GM23338 (cell line): ENCODE measurements at places on chromosomes 7 and 10.
A peak's percentile ranks its signal among the peaks of the same experiment; 100 is the strongest.

DNA sequence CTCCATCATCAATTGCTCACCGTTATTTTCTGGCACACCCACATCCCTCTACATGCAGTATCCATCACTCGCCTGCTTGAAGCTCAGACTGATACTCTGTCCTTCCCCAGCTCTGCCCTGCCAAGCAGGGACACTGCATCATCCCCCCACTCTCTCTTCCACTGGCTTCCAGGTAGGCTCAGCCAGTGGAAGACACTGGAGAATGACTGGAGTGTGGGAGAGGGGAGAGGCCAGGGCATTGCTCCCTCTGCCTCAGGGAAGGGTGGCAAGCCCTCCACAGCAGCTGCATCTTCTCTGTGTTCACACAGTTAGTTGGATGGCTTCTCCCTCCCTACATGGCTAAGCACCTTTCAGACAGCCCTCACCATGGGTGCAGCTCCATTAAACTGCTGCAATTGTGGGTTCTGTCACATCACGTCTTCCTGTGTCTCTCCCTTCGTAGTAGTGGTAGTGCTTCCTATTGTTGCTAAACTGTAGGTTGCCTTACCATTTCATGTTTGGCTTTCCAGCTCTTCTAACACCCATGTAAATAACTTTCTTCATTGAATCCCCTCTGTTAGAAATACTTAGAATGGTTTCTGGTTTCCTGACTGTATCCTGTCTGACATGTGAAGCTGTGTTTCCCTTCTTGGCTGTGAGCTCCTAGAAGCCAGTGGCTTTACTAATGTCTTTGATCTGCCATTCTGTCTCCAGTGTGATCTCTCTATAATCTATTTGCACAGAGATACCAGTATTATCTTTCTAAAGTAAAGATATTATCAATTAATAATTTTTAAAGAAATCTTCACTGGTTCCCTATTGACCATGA lies 483.7 kb upstream of the LRRN3 start:
- DNase-seq = no peak

- no peak for DNase-seq
Measured at GRCh38 chr10:106387063-106387462, 777.4 kb downstream of the SORCS1 start.

GRCh38 chr7:150994141-150994837 lies 3.5 kb downstream of the NOS3 start:
- DNase-seq = peak; percentile 18

DNA sequence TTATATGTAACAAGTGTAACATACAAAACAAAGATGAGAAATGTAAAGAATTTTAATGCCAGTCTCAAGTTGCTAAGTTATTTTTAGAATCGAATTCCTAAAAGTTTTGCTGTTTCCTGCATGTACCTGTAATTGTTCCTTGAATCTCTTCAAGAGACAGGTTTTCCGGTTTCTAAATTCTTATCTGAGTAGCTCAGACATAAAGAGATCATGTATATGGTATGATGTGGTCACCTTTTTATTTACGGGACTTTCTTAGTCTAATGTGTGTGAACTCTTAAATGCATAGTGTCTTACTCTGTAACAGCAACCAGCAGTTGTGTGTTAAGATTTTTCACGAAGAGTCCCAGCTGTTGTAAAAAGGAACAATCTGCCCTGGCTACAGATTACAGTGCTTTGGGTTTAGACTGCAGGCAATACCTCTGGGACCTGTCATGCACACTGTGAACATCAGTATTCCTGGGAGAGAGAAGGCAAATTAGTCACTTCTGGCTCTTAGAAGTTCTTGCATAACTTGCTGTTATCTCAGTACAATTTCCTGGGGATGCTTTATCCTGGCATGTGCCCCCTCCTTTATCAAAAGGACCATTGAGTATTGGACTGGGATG lies 263.4 kb downstream of the BICC1 start:
- DNase-seq = peak; percentile 31

DNA sequence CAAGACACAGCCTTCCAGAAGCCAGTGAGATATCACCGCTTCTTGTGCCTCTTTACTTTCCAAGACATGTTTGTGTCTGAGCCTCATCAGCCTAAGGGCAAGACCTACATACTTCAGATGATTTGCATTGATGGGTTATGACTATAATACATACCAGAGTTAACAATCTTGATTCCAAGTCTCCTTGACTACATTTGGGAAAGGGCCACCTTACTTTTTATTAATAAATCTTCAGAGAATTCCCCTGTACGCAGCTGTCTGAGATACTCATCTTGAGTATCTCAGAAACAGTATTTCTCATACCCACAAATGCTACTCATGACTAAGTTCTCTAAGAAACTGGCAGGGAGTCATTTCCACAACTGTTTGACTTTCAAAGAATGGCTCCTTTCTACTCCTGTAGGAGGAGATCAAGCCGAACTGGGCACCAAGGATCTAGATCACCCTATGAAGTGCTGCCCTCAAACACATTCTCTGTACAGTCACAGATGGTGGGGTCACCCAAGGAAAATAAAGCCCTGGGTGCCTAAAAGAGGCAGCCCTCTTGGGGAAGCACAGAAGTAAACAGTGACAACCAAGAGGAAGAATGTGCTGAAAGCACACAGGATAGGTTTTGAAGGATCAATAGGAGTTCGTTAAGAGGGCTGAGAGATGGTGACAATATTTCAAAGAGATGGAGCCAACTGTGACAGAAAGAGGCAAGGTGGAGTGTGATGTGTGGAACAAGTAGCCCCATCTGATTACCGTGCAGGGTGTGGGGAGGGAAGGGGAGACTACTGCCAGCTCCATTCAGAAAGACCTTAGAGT lies 138.9 kb downstream of the JAZF1 start:
- no peak for DNase-seq

DNA sequence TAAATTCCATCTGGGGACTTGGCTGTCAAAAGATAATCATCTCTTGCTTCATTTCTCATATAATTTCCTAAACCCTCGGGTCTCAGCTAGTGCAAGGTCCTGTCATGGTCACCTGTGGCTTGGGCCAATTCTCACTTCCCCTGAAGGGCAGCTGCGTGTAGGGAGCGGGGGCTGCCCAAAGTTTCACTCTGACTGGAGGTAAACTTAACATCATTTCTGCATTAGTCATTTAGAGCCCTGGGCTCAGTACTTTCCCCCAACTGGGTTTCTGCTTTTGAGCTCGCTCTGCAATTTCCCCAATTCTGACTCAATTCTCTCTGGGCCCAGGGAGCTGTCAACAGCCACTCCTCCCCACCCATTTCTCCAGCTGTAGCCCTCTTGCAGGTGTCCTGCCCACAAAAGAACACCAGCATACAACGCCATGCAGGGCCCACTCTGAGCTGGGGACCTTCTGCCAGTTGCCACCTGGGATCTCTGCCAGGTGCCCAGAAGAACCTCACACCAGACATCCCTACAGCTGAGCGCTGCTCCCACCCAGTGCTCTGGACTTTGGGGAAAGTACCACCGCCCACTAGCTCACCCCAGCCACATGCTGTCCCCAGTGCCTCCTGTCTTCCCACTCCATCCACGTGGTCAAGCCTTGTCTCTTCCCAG lies 37.9 kb downstream of the VOPP1 start:
- no peak for DNase-seq

DNA sequence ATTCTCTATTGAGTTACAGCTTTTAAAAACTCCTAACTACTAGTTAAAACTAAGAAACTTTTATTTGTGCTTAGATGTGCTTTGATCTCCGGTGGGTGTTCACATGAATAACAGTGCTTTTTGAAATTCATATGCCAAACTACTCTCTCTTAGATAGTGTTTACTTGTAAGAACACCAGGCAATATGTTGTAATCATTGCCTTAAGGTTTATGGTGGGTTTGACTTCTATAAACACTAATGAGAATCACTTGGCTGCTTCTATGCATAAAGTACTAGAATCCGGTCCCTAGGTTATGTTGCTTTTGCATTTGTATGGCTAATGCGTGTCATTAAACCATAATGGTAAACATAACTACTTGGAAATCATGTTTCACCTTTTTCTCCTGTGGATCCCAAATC lies 203.9 kb upstream of the VSTM2A start:
- DNase-seq = no peak

DNA sequence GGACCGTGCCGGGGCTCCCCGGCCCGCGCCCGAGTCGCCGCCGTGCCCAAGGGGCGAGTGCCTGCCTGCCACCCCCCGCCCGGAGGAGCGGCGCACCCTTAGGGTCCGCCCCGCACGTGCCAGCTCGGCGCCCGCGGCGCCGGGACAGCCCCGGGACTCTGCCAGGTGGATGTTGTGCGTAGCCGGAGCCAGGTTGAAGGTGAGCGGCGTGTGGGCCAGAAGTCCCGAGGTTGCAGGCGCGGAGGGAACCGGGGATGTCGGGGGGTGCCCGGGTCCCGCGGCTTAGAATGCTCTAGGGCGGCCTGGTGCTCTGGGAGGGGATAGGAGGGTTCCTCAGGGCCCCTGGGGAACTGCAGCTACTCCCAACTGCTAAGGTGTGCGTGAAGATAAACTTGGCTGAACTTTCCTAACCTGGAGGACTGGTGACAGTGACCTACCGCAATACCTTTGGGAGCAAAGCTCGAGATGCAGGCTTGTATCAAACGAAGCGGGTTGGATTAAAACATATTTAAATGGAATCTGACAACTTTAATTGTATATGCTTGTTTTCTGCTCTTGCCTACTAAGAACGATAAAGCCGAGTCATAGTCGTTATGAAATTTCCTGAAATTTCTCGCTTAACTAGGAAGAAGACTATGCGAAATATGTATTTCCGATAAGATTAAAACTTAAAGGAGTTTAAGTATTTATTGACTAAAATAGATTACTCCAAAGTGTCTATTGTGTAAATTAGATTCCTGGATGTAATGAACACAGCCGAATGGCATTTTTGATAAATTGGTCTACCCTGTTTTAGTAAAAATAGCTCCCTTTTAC lies at the start of gene CUX1:
Gene CUX1 (plus strand): TSS at position 156 of the 816 bp plus-strand sequence. CDS start 14 bp downstream, at position 170.
- DNase-seq = peak; percentile 62

DNA sequence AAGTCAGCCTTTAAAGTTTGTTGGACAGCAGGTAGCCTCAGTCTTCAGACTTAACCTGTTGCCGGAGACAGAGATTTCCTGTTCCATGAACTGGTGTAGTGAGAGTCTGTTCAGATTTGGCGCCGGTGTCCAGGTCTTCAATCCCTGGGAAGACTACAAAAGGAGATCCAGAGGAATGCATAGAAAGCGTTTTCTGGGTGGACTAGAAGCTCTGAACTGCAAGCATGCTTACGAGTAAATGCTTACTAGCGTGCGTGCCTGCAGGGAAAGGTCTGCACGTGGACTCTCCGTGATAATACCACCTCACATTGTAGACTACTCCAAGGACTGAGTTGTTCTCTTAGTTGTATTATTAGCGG lies 878 bp downstream of the GLRX3 start:
- DNase-seq = no peak

- DNase-seq = no peak
Measured at GRCh38 chr10:73873838-73874215, 528 bp downstream of the CAMK2G start.

GRCh38 chr7:34949361-34949760 lies 87.9 kb downstream of the DPY19L1 start:
- no peak for DNase-seq

- DNase-seq = peak; percentile 88
Measured at GRCh38 chr10:127853868-127854768, 38.6 kb downstream of the CLRN3 start.

GRCh38 chr7:2384354-2385243 lies 18.8 kb upstream of the CHST12 start:
- DNase-seq = peak; percentile 48

DNA sequence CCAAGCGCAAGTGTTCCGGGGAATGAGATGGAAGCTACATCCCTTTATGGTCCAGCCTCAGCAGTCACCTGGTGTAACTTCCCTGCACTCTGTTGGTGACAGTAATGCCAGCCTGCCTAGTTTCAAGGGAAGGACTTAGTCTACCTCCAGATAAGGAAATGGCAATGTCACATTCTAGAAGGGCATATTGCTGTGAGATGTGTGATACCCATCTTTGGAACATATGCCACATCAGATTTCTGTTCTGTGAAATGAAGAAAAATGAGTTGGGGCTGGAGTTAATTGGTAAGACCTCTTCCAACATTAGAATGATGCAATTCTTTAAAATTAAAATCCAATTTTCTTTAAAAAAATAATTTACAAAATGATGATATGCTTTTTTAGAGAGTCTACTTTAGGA lies 212.0 kb downstream of the LRMDA start:
- no peak for DNase-seq

- DNase-seq = peak; percentile 66
Measured at GRCh38 chr10:122374859-122375678, 561 bp downstream of the PLEKHA1 start.

GRCh38 chr10:88702848-88703597 lies 3.0 kb upstream of the LIPK start:
- DNase-seq = peak; percentile 94

DNA sequence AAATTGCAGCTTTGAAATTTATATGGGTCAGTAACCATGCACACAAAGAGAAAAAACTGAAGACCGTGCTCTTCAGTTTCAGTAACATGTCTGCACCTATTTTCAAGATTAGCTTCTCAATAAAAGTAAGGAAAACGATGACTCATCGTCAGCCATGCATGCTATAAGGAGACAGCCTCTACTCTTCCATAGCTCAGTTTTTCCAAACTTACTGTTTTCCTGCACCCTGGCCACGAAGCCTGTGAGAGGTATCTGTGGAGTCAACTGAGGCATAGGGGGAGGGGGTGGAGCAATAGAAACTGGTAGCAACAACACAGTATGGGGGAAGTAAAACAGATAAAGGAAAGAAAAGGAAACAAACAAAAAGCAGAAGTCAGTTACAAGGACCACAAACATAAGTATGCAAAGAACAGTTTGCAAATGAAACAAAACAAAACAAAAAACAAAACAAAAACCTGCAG lies 58.0 kb downstream of the PDSS1 start:
- peak; percentile 35 for DNase-seq

GRCh38 chr10:86410542-86411124 lies 44.0 kb upstream of the GRID1 start:
- DNase-seq = no peak

- no peak for DNase-seq
Measured at GRCh38 chr10:82558014-82558607, 683.1 kb downstream of the NRG3 start.

DNA sequence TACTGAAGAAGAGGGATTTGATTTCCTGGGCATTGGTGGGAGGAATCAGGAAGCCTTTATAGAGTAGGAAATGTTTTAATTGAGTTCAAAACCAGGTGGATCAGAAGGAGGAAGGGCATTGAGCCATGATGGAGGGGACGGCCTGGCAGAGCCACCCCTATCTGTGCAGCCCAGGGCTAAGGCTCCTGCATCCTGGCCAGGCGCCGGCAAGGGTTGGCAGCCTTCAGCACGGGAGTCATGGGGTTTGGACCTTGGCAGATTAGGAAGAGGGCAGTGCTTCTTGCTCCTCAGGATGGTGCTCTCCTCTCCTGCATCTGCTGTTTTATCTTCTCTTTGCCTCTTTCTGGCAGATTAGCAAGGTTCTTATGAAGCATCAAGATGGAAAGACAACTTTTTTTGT lies 12.5 kb downstream of the ZNF862 start:
- DNase-seq = no peak

GRCh38 chr10:110471566-110472139 lies 26.1 kb upstream of the DUSP5 start:
- DNase-seq = no peak
